ENCODE measurements at places on chromosomes 7 and 10.

- DNase-seq: no peak
Measured at GRCh38 chr7:38825721-38826440, 83.1 kb downstream of the VPS41 start.

DNA sequence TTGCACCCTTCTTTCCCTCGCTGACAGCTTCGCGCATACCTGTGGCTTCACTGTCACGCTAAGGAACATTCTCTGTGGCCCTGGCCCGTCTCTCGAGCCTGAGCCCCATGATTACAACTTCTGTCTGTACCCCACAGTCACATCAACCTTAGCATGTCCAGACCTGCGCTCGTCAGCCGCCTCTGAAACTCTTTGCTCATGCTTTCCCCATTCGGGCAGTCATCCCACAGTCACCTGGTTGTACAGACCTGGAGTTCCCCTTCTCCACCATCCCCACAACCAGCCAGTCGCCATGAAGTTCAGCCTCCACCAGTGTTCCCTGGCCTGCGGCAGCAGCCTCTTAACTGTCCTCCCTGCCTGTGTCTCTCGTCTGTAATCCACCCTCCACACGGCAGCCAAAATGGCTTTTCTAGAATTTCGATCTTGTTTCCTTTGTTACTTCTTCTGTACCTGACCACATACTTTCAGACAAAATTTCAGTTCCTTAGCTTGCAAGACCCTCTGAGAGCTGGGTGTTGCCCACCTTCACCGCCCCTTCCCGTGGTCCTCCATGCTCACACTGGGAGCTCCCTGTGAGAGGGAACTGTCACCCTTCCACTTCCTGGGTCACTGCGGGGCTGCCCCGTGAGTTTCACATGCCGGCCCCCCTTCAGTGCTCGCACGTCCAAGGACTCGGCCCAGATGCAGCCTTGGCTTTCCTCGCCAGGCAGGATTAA is 229.2 kb downstream of the CELF2 start:
- no peak for DNase-seq

DNA sequence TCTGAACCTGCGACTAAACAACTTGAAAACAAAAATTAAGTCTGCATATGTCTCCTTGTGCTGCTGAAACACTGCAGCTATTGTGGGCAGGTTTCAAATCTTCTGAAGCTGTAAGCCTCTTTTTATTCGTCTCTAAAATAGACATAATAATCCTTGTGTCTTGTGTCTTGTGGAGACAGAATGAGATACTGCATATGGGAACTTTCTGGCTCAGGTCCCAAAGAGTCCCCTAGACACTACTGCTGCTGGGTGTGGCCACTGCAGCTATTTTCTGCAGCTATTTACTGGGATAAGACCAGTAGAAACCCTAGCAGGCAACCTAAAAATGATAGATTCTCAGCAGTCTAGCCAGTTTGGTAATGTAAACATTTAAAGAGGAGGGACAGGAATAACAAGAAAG is 252.0 kb downstream of the ELMO1 start:
- no peak for DNase-seq

- peak; percentile 94 for DNase-seq
Measured at GRCh38 chr10:119658274-119658673, 7.1 kb downstream of the BAG3 start.

Measured in M059J (cell line).